ENCODE measurements at places on chromosomes 1 and 21.

DNA sequence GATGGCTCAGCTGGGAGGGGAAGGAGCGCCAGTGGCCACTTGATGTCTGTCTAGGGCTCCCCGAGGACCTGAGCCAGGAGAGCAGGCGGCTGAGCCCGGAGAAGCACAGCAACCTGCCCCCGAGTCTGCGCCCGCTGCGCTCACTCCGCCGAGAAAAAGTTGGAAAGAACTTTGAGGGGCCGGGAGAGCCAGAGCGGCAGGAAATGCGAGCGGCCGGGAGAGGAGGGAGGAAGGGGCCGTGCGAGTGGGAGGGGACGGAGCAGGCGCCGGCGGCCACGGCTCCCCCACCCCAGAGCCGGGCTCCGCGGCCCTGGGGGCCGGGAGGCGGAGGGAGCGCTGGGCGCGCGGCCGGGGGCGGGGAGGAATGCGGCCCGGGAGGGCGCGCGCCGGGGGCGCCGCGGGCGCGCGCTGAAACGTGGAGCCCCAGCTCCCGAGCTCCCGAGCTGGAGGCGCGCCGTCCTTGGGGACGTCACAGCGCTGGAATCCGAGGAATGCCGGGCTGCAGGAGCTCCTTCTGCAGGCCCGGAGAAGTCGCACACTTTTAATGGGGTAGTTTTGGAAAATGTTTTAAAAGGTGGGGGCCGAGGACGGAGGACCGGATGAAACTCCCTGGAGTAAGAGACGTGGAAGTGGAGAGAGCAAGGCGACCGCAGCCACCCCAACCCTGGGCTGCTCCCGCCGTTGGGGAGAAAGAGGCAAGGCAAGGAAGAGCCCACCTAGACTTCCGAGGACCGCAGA, at the start of gene PTPN14:
PTPN14 (minus strand) TSS at position 167 of the 738 bp plus-strand sequence. CDS start 86,799 bp downstream, outside the sequence.
- DNase-seq = no peak

DNA sequence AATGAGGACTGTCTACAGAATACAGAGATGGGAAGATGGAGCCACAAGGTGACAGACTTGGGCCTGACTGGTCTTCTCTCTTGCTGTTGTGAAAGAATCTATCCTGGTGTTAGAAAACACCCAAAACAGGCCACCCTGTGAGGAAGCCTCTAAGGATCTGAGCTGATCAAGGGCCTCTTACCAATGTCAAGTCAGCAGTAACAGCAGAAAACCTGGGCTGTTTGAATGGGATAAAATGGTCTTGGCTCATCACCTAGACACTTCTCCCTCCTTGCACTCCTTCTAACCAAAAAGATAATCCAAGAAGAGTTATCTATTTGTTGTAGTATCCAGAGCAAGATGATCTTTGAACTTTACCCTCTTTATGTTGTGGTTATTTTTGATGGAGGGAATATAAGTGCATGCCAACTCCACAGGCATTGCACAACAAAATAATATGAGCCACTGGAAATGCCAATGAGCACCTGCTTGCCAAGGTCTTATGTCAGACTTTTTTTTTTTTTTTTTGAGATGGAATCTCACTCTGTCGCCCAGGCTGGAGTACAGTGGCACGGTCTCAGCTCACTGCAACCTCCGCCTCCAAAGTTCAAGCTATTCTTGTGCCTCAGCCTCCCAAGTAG, 32.8 kb upstream of the ZNF281 start:
- no peak for DNase-seq

DNA sequence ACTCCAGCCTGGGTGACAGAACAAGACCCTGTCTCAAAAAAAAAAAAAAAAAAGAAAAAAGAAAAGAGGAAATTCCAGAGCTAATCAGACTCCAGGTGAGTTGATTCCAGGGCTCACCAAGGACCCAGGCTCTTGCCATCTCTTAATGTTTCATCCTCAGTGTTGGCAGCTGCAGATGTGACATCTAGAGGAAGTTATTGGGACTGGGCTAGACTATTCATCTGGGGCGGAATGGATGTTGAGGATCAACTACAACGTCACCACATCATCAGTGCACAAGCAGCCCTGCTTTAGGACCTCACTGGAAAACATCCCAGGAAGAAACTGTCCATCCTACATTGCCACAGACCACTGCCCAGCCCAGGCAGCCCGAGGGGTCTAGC, 28.6 kb upstream of the PARP1 start:
- no peak for DNase-seq

GRCh38 chr1:228691926-228692325, 43.4 kb upstream of the RHOU start:
- DNase-seq = no peak

- no peak for DNase-seq
Observed at GRCh38 chr1:35569936-35570335, 3.2 kb upstream of the TFAP2E start.

- no peak for DNase-seq
Observed at GRCh38 chr1:112508278-112509004, at the start of gene WNT2B. Gene WNT2B (plus strand): TSS chr1:112508965. CDS start chr1:112509263, 298 bp downstream.

GRCh38 chr1:25896266-25896665, 10.0 kb downstream of the STMN1 start:
- DNase-seq = no peak

DNA sequence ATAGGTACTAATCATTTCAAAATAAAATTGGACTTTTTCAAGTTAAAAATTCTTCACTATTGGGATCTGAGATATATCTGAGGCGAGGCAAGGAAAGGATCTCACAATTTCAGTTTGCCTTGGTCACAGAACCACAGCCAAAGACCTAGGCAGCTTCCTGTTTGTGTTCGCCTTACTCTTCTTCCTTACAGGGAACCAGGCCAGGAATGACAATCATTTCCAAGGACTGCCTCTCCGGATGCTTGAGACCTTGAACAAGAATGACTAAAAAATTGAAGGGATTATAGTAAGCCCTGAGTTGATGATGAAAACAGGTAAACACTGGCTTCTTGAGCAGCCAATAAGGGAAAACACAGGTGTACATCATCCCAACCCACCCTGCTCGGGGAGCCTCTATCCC, 35.2 kb upstream of the SERBP1 start:
- DNase-seq = no peak

- DNase-seq = no peak
Observed at GRCh38 chr1:206439205-206439604, 31.1 kb upstream of the IKBKE start.

DNA sequence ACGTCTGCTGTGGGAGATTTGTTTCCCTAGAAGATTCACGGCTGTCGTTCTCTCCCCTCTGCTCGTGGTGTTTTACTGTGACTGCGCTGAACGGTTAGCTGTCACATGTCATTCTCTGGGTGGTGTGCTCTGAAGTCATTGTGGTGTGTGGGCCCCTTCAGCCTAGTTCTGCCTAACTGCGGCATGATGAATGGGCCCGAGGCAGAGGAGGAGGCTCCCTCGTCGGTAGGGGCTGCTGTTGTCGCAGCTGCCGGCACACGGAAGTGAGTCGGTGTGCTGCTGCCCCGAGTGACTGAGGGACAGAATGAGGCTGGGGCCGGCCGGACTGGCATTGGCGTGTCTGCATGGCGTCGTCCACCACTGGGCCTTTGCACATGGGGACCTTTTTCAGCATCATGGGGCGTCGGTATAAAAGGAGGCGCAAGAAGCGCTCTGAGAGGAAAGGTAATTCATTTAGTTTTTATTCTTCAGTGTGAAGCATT, 77.9 kb downstream of the ADARB1 start:
- peak; percentile 41 for DNase-seq

DNA sequence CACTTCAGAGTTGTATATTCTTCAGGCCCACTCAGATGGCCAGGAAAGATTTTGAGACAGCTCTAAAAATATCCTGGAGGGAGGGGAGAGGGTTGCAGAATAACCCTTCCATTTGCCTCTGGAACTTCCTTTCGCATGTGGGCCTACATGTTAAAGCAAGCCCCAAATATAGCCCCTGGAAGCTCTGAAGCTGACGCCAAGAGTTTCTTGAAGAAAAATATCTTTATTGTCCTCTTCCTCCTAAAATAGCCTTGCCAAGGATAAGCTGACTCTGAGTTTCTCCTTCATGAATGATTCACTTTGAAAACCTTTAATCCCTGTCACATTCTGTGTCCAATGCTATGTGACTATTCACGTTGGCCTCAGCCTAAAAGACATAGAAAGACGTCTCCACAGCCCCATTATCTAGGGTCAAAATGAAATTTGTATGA, 6.4 kb downstream of the C1orf116 start:
- no peak for DNase-seq

- DNase-seq = no peak
Observed at GRCh38 chr1:236090741-236091147, 25.9 kb upstream of the NID1 start.

- no peak for DNase-seq
Observed at GRCh38 chr1:81848880-81849682, 48.3 kb downstream of the ADGRL2 start.

GRCh38 chr1:98402860-98403259, 258.7 kb upstream of the SNX7 start:
- no peak for DNase-seq

GRCh38 chr1:12197483-12197880, 30.7 kb downstream of the TNFRSF1B start:
- DNase-seq = no peak

- peak; percentile 21 for DNase-seq
Observed at GRCh38 chr21:15514073-15514946, 215.5 kb upstream of the USP25 start.

DNA sequence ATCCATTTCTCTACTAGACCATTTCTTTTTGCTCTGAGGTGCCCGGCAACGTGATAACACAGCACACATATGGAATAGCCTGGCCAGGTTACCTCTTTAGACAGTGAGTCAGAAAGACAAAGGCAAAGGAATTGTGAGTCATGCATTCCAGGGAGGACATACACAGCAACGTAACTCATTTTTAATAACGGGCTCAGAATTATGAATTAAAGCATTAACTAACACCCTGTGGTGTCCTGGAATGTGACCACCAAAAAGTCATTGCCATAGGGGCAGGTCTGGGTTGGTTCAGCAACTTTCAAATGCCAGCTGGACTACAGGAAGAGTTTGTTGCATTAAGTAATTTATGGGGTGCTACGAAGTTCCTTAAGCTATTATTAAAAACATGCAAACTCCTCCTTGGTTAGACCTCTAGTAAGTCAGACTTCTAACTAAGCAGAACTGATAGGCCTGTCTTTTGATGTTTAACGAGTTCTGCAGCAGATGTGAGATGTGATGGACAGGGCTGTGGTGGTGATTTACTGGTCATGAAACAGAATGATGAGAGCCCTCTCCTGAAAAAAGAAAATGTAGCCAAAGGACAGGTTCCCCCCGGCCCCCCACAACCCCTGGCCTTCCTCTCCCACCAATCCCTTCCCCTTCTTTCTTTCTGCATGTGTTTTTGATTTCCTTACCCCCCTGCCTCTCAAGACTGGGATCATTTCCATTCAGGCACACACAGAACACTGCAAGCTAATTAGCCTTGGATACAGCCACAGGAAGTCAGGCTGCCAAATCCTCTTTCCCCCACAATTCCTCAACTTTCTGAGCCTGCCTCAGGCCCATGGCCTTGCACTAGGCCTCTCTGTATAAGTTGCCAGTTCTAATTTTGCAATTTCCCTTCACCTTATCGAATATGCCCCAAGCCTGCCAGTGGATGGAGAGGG, 88.9 kb upstream of the HAO2 start:
- DNase-seq = no peak

DNA sequence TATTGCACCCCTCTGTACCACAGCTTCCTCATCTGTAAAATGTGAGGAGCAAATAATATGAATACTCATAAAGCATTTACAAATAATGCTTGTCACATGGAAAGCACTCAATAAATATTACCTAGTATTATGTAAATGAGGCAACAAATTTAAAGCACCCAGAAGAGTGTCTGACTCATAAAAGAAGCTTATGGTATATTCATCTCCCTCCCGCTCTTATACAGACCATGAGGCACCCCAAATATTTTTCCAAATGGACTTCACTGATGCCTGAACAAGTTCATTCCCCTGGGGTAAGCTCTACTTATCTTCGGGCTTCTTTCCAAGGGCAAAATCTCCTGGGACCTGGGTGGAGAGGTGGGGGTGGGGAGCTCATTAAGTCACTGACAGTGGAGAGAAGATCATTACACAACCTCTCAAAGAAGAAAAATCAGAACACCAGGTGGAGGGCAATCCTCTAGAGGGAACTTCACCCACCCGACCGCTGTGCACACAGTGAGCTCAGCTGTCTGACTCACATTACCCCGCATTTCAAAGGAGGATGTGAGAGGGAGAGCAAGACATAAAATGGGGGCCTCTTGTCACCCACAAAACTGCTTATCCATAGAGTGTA, 166.2 kb downstream of the ASTN1 start:
- no peak for DNase-seq

DNA sequence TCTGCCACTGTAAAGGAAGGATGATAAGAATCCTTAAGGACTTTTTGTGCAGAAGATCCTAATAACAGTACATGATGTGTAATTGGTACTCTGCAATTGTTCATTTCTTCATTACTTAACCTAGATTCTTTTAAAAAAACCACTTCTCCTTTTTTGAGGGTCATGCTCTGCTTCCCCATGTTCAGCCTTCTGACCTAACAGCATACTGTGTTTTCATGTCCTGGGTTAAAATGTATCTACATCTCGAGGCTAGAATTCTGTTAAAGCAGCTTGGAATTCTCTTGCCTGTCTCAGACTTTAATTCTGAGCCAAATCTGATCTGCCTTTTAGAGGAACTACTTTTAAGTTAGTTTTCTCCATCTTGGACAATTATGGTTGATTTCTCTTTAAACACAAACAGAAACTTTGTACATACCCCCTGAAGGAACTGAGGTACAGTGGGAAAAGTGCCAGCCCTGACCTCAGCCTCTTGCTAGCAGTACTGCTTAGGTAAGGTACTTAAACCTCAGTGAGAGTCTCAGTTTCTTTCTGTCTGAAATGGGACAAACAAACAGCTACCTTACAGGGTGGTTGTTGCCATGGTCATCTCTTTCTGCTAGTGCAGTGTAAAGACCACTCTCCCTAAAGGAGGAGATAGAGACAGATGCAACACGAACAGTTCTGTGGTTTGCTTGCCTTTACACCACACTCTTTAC, 103.2 kb upstream of the DYNLT5 start:
- no peak for DNase-seq

GRCh38 chr1:113515498-113515897, 125.2 kb downstream of the MAGI3 start:
- DNase-seq = no peak

All from stimulated activated CD4-positive, alpha-beta T cell treated with anti-CD3 and anti-CD28 coated beads, Interleukin-12 subunit alpha, Interleukin-12 subunit beta, amount 100 ng/mL, for 24 hours (primary cell).